Body of pancreas (tissue), 4 donors: ENCODE measurements at places on chromosomes 1 and 21. TPM values are rescaled to one million over a fixed set of nuclear protein-coding genes. Genes with fewer than 3 reads are reported as not detected.

- no peaks in the 10 kb centered on the region for H3K4me1 ChIP-seq
- no peaks in the 10 kb centered on the region for H3K36me3 ChIP-seq
- H3K27me3 ChIP-seq: no peaks in the 10 kb centered on the region
- DNase-seq: no peak
- no peak overlapping the region for H3K27ac ChIP-seq
- no peak overlapping the region for H3K4me3 ChIP-seq
Observed at GRCh38 chr1:67988066-67988465, 62.4 kb downstream of the DIRAS3 start.

Gene MMEL1
- total RNA-seq: not detected

GRCh38 chr21:38267136-38267755, 10.5 kb downstream of the KCNJ15 start:
- no peak overlapping the region for H3K4me3 ChIP-seq
- peaks cover 27% of the 10 kb centered on the region for H3K4me1 ChIP-seq
- H3K27ac ChIP-seq: no peak overlapping the region
- no peaks in the 10 kb centered on the region for H3K27me3 ChIP-seq
- H3K36me3 ChIP-seq: no peaks in the 10 kb centered on the region

Gene DMBX1
- total RNA-seq: not detected

Gene C1QTNF12
- total RNA-seq: not detected

- H3K27me3 ChIP-seq: no peaks in the 10 kb centered on the region
- H3K36me3 ChIP-seq: no peaks in the 10 kb centered on the region
- no peak overlapping the region for H3K4me3 ChIP-seq
- peak overlapping the region; percentile 77 for H3K27ac ChIP-seq
- peaks cover 49% of the 10 kb centered on the region for H3K4me1 ChIP-seq
- DNase-seq: peak; percentile 85
Observed at GRCh38 chr1:246583448-246584185, 17.4 kb downstream of the CNST start.

DNA sequence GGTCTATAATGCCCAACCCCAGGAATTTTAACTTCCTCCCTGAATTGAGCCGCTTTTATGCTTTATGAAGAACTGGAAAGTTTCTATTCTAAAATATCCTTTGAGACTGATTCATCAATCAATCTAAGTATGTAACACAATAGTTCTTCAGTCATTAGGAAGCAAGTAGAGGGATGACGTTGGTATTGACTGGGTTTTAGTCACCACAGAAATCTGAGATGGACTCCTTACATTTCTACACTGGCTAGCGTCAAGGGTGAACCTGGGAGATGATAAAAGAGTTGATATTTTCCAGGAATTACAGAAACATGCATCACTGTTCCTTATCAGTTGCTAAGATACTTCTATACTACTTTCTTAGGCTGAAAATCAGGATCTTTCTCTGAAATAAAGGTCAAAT, 308.0 kb downstream of the HMCN1 start:
- DNase-seq: no peak
- H3K4me3 ChIP-seq: no peak overlapping the region
- H3K36me3 ChIP-seq: no peaks in the 10 kb centered on the region
- H3K27ac ChIP-seq: no peak overlapping the region

- DNase-seq: no peak
- H3K4me1 ChIP-seq: peaks cover 4% of the 10 kb centered on the region
- H3K36me3 ChIP-seq: no peaks in the 10 kb centered on the region
- H3K4me3 ChIP-seq: no peak overlapping the region
- no peaks in the 10 kb centered on the region for H3K27me3 ChIP-seq
Observed at GRCh38 chr1:18712252-18712600, 81.6 kb downstream of the PAX7 start.

DNA sequence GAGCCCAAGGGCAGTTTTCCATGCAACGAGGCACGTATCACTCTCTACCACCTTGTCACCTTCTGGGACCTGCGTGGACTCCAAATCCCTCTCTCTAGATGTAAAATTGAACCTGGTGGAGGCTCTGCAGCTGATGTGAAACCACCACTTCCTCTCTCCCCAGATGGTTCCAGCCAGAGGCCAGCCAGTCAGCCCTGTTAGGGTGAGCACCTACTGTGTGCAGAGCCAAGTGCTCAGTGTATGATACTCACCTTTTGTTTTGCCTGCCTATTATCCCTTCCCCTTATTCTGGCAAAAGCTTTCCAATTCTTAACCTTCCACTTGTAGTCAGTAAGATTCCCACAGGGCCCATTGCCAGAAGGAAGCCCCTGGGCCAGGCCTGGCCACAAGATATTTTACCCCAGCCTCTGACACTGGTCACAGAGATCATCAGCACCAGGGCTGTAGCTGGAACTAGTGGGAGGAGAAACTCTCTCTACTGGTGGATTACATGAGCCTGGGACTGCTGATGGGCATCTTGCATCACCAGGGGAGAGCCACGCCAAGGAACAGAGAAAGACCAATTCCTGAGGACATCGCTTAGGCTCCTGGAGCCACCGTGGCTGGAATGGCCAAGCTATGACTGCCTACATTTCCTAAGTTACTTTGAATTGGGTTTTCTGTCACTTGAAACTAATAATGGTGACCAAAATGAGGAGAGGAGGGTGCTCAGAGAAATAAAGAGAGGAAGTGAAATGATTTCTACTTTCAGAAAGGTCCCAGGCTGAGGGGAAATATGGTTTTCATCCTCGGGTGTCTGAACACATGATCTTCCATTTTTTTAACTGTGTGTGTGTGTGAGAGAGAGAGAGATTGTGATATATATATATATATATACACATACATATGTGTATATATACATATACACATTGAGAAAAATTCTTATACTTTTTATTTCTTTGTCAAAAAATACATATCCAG, 26.6 kb upstream of the RD3 start:
- no peak overlapping the region for H3K27ac ChIP-seq
- no peaks in the 10 kb centered on the region for H3K27me3 ChIP-seq
- no peaks in the 10 kb centered on the region for H3K36me3 ChIP-seq

Gene SLAMF9
- not detected for total RNA-seq
